ENCODE measurements at places on chromosomes 7 and 10.
A peak's percentile ranks its signal among the peaks of the same experiment; 100 is the strongest.

DNA sequence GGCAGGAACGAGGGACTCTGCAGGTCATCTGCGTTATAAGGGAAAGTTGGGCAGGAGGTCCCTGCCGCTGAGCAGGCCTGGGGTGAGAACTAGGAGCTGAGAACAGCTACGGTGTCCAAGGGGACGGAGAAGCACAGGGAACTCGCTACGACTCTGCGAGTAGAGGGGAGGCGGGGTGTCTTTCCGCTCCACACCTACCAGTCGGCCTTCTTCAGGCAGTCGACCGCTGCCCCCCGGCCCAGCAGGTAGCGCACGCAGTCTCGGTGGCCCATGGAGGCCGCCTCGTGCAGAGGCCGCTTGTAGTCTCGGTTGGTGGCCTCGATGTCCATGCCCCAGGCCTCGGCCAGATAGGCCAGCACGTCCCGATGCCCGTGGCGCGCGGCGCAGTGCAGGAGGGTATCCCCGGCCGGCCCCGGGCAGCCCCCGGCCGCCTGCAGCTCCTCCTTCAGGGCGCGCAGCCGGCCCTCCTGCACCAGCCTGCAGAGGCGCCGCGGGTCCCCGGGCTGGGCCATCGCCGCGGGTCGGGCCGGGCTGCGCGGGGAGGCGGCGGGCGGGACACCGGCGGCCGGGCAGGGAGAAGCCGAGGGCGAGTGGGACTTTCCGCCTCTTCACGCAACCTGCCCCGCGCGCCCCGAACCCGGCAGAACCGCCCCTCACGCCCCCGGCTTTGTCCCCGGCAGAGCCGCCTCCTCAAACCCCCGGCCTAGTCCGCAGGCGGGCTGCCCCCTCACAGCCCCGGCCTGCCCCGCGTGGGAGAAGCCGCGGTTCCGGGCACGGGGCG is 660 bp downstream of the ANKRD16 start:
- peak; percentile 66 for DNase-seq

DNA sequence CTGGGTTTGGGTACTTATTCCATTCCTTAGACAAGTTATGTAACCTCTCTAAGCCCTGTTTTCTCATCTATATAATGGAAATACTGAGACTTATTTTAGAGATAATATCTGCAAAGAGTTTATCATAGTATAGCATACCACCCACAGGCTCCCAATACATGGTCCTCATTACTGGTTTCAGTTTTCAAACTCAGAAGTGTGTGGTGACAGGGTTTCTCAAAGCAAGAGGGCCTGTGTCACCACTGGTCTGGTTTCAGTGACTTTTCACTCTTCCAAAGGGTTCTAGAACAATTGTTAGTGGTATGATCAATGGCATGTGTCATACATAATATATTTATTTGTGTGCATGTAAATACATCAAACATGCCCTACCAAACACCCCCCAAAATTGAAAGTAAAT is 89.2 kb upstream of the BMPER start:
- no peak for DNase-seq

DNA sequence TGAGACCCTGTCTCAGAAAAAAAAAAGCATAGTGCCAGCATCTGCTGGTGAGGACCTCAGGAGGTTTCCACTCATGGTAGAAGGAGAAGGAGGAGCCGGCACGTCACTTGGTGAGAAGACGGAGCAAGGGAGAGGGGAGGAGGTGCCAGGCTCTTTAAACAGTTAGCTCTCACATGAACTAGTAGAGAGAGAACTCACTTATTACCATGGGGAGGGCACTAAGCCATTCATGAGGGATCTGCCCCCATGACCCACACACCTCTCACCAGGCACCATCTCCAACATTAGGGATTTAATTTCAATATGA is 62.9 kb upstream of the VKORC1L1 start:
- DNase-seq: no peak

- peak; percentile 27 for DNase-seq
Measured at GRCh38 chr7:106012935-106013439, 49.9 kb downstream of the CDHR3 start.

DNA sequence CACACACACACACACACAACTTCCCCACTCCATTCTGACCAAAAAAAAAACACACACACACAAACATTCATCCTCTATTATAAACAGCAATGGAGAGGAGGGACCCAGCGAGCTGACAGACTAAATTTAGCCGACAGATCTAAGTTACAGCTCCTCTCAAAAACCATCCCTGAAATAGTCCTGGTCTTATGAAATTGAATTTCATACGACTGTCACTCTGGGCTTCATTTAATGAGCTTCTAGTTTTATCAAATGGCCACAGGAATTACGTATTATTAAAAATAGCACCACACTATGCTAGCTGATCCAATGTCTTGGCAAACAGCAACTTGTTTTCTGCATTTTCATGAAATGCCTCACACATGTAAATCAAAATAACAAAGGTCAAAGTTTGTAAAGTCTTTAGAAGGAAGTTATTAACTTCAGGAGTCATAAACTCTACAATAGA is 131.3 kb upstream of the ASAH2 start:
- peak; percentile 36 for DNase-seq

GRCh38 chr10:47175181-47176123 is 124.5 kb upstream of the GDF10 start:
- no peak for DNase-seq

- peak; percentile 12 for DNase-seq
Measured at GRCh38 chr10:4514445-4515108, 311.4 kb upstream of the AKR1E2 start.
